ENCODE measurements at places on chromosomes 1 and 21.

- DNase-seq: no peak
Observed at GRCh38 chr21:16013570-16013969, 283.8 kb downstream of the USP25 start.

DNA sequence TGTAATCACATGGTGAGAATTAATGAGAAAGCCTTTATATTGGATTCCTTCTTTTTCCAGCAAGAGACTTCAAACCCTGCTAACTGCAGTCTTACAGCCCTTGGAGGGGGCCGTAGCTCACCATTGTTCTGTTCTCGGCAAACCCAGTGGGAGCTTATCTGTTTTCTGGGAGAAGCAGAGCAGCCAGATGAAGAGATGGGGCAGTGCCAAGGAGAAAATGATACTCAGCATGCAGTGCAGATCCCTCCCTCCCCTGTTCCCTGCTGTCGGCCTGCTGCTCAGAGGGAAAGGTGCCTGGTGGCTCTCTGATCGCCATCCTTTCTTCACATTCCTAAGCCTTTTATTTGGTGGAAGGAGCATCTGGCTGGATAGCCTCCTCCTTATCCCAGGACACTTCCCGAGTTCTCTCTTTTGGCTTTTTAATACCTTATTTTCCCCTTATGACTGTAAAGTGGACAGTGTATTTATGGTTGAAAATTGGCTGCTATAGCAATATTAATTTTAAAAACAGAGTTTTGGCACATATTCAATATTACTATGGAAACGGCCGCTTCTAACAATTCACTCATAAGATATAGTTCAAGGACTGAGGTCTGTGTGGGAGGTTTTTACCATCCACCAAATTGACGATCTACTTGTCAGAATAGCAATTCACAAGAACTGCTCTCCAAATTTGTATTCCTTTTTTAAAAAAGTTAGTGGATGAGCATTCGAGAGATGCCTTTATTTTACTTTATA, 203.4 kb downstream of the CRB1 start:
- DNase-seq: no peak

GRCh38 chr1:228798548-228798947, 63.3 kb downstream of the RHOU start:
- no peak for DNase-seq

DNA sequence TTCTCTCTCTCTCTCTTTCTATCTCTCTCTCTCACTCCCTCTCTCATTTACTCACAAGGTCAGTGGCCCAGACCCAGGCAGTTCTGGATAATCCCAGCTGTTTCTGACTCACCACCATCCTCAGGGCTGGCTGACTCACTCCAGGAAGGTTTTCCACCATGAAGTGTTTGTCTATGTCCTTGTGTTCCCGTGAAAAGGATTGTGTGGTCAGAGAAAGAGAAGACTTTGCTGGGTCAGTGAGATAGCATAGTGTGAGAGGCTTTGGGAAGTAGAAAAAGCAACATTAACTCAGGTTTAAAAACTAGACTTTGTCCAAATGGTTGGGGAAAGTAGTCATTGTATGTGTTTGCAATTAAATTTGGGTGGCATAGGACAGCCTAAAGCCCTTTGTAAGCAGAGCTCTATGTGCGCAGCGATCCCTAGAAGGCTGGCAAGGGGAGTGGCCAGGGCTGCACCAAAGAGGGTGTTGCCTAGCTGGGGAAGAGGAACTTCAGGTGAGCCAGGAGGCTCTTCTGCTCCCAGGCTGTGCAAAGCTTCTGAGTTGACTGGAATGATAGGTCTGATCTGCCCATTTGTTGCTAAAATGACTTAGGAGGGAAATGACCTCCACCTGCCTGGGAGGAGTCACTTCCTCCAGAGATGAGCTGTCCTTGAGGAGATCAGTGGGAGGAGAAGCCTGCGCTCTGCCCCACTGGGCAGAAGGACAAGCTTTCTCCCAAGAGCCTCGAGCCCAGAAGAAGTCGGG, 4.9 kb upstream of the CAPN2 start:
- DNase-seq: no peak

- DNase-seq: peak; percentile 9
Observed at GRCh38 chr1:93908394-93909145, 660 bp downstream of the GCLM start.

- DNase-seq: no peak
Observed at GRCh38 chr1:171788696-171789095, 7.2 kb downstream of the METTL13 start.

DNA sequence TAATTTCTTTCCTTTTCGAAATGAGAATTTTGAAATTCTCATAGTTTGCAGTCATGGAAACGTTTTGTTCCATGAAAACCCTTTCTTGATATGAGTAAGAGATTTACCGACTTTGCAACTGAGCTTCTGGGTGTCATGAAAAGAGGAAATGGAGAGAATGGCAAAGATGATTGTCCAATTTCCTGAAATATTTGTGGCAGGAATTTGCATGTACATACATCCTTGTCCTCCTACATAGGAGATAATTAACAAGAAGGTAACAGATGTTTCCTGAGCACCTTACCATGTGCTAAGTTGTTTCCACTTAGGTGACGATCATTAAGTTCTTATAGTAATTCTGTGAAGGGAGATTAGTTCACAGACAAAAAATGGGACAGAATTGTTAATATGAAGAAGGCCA, 170.7 kb downstream of the NEGR1 start:
- no peak for DNase-seq

- no peak for DNase-seq
Observed at GRCh38 chr21:39564200-39564599, 48.5 kb upstream of the B3GALT5 start.

Measured in stimulated activated CD4-positive, alpha-beta T cell treated with anti-CD3 and anti-CD28 coated beads, Interleukin-1b, Interleukin-23, amount 100 ng/mL, for 24 hours (primary cell).